ENCODE measurements at places on chromosomes 6 and 20. TPM values are rescaled to one million over a fixed set of nuclear protein-coding genes. Genes with fewer than 3 reads are reported as not detected.

DNA sequence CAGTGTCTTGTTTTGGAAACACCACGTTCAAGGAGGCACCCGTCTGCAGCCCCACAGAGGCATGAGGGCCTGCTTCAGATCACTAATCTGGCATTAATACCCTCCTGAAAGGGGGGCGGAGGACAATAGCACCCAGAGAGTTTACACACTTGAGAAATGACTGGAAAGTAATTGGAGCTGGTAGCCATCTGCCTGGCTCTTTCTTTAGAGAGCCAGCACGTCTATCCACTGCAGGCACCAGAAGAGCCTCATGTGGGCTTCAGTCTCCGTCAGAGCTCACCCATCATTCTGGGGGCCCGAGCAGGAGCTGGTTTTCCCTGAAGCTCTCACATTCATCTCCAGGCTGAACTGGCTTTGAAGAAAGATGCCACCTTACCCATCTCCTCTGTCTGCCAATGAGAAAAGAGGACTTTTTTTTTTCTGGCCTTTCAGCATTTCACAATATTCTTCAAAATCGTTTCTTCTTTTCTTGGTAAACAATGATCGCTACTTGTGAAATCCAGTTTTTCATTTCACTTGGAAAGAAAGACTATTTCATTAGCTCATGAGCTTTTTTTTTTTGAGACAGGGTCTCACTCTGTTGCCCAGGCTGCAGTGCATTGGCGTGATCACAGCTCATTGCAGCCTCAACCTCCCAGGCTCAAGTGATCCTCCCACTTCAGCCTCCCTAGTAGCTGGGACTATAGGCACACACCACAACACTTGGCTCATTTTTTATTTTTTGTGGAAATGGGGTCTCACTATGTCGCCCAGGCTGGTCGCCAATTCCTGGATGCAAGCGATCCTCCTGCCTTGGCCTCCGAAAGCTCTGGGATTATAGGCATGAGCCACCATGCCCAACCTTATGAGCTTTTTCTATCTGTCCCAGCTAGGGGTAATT lies 124.7 kb upstream of the ZNF217 start:
- H3K4me3 ChIP-seq, result no peak overlapping the region
- H3K27me3 ChIP-seq, result no peaks in the 10 kb centered on the region
- no peaks in the 10 kb centered on the region for H3K4me1 ChIP-seq
- no peak for DNase-seq
- no peaks in the 10 kb centered on the region for H3K36me3 ChIP-seq

RGS17 gene
- total RNA-seq, result not detected

GRCh38 chr6:131645846-131646245 lies 8.7 kb downstream of the ENPP3 start:
- no peak overlapping the region for H3K4me3 ChIP-seq
- no peak overlapping the region for H3K27ac ChIP-seq
- H3K36me3 ChIP-seq, result no peaks in the 10 kb centered on the region
- no peaks in the 10 kb centered on the region for H3K27me3 ChIP-seq
- no peak for DNase-seq
- no peaks in the 10 kb centered on the region for H3K4me1 ChIP-seq

DNA sequence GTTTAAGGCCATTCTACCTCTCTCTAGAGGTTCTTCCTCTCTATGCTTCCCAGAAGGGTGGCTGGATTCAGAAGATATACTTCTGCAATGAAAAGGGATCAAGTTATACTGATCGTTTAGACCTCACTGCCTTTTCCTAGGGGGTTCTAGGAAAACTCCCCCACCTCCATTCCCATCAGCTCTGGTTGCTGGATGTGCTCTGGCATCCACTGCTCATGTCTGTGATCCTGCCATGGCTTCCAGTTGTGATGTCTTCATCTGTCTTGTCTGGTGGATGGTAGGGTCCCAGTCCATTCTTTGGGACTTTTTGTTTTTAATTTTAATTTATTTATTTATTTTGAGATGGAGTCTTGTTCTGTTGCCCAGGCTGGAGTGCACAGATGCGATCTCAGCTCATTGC lies 118.4 kb downstream of the BTBD3 start:
- no peaks in the 10 kb centered on the region for H3K27me3 ChIP-seq
- no peak overlapping the region for H3K4me3 ChIP-seq
- H3K36me3 ChIP-seq, result no peaks in the 10 kb centered on the region
- no peak overlapping the region for H3K27ac ChIP-seq
- no peak for DNase-seq

CPXM1 gene
- total RNA-seq, result not detected

GRCh38 chr6:44131892-44132291 lies 4.5 kb downstream of the TMEM63B start:
- no peak for DNase-seq
- H3K27me3 ChIP-seq, result no peaks in the 10 kb centered on the region
- H3K4me1 ChIP-seq, result peaks cover 5% of the 10 kb centered on the region
- no peak overlapping the region for H3K27ac ChIP-seq
- peaks cover 15% of the 10 kb centered on the region for H3K36me3 ChIP-seq

SIRT5 gene
- total RNA-seq, result 3.0 TPM

DNA sequence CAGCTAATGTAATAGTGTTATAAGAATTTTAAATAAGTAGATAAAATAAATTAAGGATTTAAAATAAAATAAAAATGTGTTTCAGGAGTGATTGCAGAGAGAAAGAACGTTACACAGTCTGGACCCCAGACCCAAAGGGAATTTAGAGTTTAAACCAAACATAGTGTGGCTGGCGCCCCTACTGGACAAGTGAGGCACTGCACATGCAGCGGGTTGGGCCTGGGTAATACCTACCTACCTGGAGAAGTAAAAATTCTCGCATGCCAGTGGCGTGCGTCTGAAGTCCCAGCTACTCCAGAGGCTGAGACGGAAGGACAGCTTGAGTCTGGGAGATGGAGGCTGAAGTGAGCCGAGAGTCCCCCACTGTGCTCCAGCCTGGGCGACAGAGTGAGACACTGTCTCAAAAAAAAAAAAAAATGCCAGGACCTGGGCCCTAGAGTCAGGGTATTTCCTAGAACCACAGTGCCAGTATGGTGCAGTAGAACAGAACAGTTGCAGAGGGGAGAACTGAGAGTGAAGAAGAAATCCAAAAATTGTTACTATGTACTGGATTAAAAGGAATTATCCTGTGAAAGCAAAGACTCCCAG lies 71.4 kb upstream of the TCF21 start:
- no peak for DNase-seq
- no peak overlapping the region for H3K27ac ChIP-seq
- no peaks in the 10 kb centered on the region for H3K27me3 ChIP-seq
- no peaks in the 10 kb centered on the region for H3K4me1 ChIP-seq

UBE2J1 gene
- 29.5 TPM for total RNA-seq

DNA sequence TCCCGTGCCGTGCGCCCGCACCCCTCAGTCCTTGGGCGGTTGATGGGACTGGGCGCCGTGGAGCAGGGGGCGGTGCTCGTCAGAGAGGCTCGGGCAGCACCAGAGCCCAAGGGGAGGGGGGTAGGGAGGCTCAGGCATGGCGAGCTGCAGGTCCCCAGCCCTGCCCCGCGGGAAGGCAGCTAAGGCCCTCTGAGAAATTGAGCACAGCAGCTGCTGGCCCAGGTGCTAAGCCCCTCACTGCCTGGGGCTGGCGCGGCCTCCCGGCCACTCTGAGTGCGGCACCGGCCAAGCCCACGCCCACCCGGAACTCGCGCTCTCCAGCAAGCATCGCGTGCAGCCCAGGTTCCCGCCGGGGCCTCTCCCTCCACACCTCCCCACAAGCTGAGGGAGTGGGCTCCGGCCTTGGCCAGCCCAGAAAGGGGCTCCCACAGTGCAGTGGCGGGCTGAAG lies 16.4 kb downstream of the SOX4 start:
- H3K4me1 ChIP-seq, result no peaks in the 10 kb centered on the region
- no peaks in the 10 kb centered on the region for H3K27me3 ChIP-seq
- no peaks in the 10 kb centered on the region for H3K36me3 ChIP-seq
- DNase-seq, result no peak
- no peak overlapping the region for H3K4me3 ChIP-seq

XKR7 gene
- total RNA-seq, result not detected

DNA sequence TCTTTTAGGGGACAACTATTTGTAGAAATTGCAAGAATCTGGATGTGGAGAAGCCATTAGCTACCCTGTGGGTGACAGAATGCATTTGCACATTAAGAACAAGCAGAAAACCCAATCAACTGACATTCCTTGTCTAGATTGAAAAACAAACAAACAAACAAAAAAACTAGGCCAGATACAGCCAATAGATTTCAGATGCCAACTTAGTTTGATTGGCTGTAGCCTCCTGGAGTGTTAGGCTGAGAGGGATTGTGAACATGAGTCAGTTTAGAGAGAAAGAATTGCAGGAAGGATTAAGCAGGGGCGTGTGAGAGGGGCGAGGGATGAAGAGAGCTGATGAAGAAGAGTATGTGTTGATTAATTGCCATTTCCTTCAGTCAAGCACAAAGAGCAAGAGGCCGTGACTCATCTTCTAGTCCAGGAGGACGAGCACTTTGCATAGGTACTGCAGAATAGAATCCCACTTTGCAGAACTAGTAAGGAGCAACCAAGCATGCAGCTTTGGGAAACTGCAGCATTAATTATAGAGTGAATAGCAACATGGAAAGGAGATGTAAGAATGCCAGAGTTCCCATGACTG lies 188.0 kb upstream of the RAB32 start:
- no peak overlapping the region for H3K4me3 ChIP-seq
- H3K27ac ChIP-seq, result no peak overlapping the region
- H3K36me3 ChIP-seq, result no peaks in the 10 kb centered on the region
- no peaks in the 10 kb centered on the region for H3K27me3 ChIP-seq

SPAG4 gene
- total RNA-seq, result 35.3 TPM

LY6G6F gene
- not detected for total RNA-seq

DNA sequence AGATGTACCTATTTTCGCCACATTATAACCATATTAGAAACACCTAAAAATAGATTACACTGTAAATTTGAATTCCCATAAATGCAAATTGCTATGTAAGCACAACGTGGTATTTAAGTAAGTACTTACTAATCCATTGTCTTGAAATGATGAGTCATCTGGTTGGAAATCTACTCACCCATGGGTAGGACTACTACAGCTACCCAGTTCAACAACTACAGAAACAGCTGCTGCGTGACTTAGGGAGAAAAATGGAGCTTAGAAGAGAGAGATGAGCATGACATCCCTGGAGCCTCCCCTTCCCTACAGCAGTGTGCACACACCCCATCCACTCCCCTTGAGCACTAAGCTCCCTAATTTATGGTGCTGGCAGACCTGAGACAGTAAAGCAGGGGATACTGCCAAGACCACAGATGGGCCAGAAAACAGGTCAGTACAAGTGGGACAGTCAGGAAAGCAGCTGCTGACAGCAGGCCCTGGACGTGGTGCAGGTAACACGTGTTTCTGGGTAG lies 26.9 kb downstream of the RRAGD start:
- no peak overlapping the region for H3K27ac ChIP-seq
- no peak for DNase-seq
- H3K4me1 ChIP-seq, result no peaks in the 10 kb centered on the region

- H3K36me3 ChIP-seq, result no peaks in the 10 kb centered on the region
- no peak overlapping the region for H3K27ac ChIP-seq
- DNase-seq, result no peak
- no peaks in the 10 kb centered on the region for H3K4me1 ChIP-seq
- no peaks in the 10 kb centered on the region for H3K27me3 ChIP-seq
Observed at GRCh38 chr6:21323577-21323976, 270.0 kb upstream of the SOX4 start.

- no peak for DNase-seq
- H3K27ac ChIP-seq, result peak overlapping the region; percentile 65
- H3K4me3 ChIP-seq, result no peak overlapping the region
Observed at GRCh38 chr6:158799051-158799792, 19.9 kb downstream of the EZR start.

DNA sequence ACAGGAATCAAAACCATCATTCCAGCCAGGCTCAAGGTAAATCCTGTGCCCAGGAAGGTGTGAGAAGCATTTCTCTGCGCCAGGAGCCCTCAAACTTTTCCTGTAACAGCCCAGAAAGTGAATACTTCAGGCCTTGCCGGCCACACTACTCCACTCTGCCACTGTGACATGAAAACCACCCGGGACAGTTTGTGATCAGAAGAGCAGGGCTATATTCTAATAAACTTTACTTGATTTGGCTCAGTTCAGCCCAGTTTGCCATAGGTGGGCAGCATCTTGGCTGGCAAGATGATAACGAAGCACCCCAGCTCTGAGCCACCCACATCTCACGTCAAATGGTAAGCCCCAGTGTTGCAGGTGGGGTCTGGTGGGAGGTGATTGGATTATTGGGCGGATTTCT lies 249.4 kb downstream of the DLL1 start:
- no peak for DNase-seq
- H3K36me3 ChIP-seq, result no peaks in the 10 kb centered on the region
- H3K4me3 ChIP-seq, result no peak overlapping the region
- no peaks in the 10 kb centered on the region for H3K4me1 ChIP-seq

DNA sequence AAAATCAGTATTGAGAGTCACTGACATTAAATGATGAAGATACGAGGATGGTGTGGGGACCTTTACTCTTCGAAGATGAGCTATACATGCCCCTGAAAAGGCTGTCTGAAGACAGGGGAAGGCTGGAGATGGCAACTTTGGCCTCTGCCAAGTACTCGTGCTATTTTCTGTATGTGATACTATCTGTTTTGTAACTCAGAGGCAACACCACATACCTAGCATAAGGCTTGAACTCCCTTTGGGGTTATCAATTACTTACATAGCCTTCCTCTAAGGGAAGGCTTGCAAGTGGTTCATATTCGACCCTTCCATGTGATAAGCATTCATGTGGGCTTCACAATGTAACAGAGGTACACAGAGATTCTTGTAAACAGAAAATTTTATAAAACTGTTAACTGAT lies 68.7 kb upstream of the FBXO30 start:
- no peaks in the 10 kb centered on the region for H3K4me1 ChIP-seq
- no peak overlapping the region for H3K4me3 ChIP-seq
- no peak overlapping the region for H3K27ac ChIP-seq
- DNase-seq, result no peak

- H3K27me3 ChIP-seq, result no peaks in the 10 kb centered on the region
- no peaks in the 10 kb centered on the region for H3K4me1 ChIP-seq
- H3K27ac ChIP-seq, result no peak overlapping the region
- no peak for DNase-seq
- H3K36me3 ChIP-seq, result no peaks in the 10 kb centered on the region
Observed at GRCh38 chr6:154071711-154072110, 32.7 kb downstream of the OPRM1 start.

WFDC5 gene
- total RNA-seq, result not detected

- H3K4me3 ChIP-seq, result no peak overlapping the region
- H3K27me3 ChIP-seq, result no peaks in the 10 kb centered on the region
- H3K4me1 ChIP-seq, result no peaks in the 10 kb centered on the region
- no peaks in the 10 kb centered on the region for H3K36me3 ChIP-seq
Observed at GRCh38 chr6:167152862-167153261, 4.9 kb downstream of the GPR31 start.

DNA sequence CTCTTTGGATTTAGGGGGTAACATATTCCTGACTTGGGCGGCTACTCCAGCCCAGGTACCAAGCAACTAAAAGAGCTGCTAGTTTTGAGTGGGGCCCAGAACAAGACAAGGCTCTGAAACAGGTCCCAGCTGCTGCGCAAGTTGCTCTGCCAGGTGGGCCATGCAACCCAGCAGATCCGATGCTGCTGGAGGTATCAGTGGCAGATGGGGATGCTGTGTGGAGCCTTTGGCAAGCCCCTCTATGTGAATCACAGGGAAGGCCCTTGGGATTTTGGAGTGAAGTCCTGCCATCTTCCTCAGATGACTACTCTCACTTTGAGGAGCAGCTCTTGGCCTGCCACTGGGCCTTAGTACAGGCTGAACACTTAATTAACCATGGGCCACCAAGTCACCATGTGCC lies 43.7 kb upstream of the VSX1 start:
- H3K36me3 ChIP-seq, result no peaks in the 10 kb centered on the region
- H3K4me1 ChIP-seq, result no peaks in the 10 kb centered on the region
- no peak overlapping the region for H3K27ac ChIP-seq

PNLDC1 gene
- not detected for total RNA-seq
